ENCODE measurements at places on chromosomes 1 and 21.

DNA sequence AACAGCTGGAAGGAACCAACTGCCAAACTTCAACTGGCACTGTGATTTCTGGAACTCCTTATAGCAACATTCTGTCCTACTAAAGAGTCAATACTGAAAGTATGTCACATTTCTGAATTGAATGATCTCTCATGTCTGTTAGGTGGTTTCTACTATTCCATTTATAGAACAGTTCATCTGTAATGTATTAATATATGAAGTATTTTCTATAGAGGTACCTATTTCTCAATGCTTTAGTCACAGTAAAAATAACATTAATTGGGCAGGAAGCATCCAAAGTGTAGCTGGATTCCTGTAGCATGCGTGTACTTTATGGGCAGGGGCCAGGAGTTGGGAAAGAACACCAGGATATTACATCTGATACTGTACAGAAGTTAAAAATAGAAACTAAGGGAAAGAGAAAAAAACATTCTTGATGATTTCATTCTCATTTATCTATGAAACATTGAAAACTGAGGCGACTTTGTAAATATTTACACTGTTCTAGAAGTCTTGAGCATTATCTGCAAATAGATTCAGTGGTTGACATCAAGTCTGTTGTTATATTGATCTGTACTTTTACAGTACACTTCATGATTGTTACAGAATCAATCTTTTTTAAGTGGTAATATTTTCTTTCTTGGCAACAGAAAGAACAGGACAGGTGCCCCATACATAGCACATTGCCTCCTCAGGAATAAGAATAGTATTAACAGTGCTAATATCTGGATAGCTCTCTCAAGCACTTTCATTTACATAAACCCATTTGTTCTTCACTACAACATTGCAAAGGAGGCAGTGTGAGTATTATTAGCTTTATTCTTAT is 6.2 kb upstream of the ZNF281 start:
- no peak for DNase-seq

DNA sequence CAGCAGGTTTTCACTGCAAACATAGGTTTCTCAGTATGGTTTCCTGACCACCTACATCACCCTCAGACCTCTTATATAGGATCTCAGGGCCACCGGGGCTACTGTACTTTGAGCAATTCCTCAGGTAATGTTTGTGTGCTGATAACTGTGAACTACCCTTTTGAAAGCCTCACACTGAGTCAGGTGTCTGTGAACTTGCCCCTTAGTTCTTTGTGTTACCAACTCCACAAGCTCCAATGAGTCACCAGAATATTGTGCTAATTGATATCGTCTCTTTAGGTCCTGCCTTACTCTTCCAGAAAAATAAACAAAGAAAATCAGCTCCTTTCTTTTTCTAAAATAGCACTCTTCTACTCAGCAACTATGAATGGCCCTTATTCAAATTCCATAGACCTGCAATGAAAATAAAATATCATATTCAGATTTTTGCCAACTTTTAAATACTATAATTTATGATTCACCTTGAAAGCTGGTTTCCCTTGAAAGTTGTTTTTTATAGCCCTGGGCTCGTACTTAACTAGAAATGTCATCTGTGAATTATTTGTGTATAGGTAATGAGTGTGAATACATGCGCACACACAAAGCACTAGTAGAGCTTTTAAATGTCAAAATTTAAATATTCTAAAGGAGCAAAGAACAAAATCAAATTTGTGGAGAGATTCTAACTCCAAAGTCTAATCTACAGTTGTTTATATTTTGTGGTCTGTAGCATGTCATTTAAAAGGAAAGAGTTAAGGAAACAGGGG is 88.1 kb upstream of the WARS2 start:
- no peak for DNase-seq

DNA sequence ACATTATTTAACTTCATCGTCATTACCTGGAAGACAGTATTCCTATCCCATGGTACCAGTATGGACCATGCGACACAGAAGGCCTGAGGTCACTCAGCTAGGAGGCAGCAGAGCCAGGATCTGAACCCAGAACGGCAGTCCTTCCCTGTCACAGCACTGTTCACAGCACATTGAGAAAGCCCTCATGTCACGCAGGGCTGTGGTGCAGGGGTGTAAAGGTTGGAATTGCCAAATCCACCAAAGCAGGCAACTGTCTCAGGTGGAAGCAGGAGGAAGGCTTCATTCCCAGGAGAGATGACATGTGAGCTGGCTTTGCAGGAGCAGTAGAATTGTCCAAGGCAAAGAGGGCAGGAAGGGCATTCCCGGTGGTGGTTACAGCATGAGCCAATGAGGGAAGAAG is 9.9 kb upstream of the TTC22 start:
- DNase-seq, result no peak

GRCh38 chr1:232435729-232436128 is 194.2 kb downstream of the SIPA1L2 start:
- no peak for DNase-seq

DNA sequence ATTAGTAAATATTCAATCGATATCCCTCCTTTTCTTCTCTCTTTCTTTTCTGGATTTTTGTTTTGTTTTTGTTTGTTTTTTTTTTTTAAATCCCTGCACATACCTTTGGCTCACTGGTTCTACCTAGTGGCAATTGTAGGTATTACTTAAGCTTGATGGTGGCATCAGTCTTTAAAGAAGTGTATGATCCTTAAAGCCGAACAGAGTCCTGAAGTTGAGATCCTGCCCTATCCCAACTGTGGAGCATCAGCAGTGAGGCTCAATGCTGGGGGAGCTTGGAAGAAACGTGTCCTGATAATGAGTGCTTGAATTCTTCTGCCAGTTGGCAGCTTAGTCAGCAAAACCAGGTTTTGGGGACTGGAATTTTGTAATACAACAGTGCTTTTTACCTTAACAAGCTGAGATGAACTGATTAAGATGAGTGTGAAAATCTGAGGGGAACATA is 60.8 kb downstream of the FASLG start:
- DNase-seq, result no peak

GRCh38 chr1:107946794-107947193 is 18.2 kb downstream of the VAV3 start:
- no peak for DNase-seq

DNA sequence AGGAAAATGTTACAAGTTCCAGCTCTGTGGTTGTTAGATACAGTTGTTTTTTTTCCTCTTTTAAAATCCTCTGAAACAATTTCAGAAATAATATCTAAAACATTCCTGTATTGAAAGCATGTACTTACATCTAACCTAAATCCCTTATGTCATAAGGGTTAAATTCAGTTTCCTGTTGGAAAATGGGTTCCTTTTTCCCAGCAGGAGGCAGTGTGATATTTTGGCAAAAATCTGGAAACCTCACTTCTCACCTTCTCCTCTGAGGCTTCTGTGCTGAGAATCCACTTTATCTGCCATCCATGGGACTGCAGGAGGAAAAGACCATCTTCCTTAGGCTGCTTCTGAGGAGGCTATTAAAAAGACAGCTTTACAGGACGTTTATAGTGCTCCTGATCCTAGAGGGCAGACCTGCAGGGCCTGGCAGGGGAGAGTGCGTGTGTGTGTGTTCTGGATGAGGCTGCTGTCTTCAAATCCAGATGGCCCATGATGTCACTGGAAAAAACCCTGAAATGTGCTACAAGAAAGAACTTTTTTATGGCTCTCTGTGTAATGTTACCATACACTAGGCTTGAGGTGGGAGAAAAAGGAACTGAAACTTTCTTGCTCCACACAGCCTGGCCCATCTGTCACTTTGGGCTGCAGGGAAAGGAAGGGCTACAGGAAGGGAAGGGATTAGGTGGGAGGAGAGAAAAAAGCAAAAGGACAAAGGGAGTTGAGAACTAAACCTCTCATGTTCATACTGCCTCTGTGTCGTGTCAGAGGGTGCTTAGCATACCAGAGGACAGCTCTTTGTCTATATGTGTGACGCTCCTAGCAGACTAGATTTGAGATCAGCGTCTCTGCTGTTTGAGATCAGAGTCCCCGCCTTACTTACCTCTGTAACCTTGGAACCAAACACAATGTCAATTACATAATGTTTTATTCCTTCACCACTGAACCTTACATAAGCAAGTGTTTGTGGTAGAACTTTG is 379.2 kb upstream of the SPAG17 start:
- no peak for DNase-seq

DNA sequence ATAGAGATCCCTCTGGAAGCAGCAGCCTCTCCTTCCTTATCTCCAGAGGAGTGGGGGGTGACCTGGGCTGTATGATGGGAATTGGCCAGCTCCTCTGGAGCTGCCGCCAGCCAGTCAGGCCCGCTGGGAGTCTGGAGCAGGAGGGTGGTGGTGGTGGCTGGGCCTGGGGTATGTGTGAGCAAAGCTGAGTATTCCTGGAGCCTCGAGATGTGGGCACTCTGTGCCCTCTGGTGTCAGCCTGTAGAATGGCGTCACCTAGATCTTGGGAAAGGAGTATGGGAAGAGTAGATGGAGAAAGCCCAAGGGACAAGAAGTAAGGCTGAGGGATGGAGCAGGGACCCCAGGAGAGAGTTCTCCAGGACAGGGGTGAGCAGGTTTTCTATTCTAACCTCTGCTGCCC is 16.0 kb downstream of the VANGL2 start:
- no peak for DNase-seq

GRCh38 chr1:221739018-221739676 is 2.7 kb downstream of the DUSP10 start:
- DNase-seq, result no peak

GRCh38 chr1:16076865-16077238 is 3.4 kb upstream of the FAM131C start:
- no peak for DNase-seq

DNA sequence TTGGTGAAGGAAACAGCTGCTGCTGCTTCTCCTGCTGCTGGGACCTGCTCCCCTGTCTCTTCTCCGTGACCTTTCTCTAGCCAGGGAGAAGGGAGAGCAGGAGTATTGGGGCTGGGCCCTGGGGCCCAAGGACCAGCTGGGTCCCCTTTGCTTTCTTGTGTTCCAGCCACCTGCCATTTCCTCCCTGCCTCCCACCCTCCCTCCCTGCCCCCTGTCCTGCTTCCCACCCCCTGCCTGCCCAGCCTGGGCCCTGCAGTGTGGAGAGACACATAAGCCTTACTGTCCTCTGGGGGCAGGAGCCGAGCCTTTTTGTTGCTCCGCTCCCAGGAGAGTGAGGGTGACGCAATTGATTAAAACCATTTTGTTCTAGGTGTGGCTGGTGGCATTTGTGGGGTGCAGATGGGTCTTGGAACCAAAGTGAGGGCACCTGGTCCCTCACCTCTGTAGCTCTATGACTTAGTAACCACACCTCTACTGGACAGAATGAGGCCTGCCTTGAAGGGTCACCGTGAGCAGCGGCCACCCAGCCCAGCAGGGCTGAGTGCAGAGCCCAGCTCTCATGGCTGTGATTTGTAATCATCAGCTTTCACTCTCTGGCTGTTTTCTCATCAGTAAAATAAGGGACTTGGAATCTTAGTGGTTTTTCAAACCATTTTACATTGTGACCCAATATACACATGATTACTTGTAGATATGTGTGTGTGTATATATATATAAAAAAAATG is 13.9 kb upstream of the TMEM222 start:
- no peak for DNase-seq

DNA sequence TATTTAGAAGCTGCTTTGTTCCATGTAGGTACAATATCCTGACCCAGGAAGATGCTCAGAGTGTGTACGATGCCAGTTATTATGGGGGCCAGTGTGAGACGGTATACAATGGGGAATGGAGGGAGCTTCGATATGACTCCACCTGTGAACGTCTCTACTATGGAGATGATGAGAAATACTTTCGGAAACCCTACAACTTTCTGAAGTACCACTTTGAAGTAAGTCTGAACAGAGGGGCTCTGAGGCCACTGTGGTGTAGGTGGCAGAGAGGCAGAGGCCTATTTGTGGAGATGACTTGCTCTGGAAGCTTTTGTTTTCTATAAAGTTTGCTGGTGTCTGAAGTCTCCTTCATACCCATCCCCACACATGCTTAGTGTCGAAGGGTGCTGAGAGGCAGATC is 26.8 kb downstream of the C8A start:
- no peak for DNase-seq

DNA sequence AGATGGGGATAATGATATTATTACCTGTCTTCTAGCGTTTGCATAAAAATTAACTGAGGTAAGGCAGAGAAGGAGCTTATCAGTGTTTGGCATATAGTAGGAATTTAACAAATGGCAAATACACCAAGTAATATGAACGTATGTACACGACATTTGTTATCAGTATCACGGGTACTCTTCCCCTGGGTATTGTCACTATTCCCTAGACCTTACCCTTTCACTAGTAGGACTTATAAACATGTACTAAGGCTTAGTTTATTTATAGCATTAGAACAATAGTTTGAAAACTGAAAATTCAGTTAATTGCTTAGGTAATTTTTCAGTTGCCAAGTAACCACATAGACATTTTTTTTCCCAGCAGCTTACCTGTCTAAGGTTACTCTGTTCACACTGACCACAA is 187.0 kb downstream of the KCTD3 start:
- no peak for DNase-seq

DNA sequence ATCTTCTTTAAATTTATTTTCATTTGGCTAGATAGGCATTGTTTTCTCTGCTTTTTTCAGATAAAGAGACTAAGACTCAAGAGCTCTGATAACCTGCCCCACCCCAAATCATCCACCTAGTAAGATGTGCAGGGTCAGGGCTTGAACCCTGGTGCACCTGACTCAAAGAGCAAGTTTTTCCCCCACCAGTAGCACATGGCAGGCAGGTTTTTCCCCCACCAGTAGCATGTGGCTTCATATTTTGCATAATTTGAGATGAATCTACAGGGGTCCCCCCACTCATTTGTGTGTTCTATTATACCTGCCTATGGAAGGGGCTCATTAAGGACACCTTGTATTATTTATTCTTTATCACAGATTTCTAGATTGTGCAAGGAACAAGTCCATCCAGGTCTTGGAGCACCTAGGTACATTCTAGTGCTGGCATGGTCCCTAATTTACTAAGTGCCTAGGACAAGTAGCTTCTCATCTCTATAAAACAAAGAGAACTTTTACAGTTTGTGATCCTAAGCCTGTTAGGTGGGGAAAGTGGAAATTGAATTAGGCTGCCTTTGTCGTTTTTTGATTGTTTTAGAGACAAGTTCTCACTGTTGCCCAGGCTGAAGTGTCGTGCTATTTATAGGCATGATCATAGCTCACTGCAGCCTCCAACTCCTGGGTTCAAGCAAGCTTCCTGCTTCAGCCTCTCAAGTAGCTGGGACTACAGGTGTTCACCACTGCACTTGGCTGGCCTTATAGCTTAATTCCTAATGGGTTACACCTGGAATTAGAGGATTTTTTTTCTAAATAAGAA is 13.2 kb upstream of the CTSE start:
- DNase-seq, result no peak

DNA sequence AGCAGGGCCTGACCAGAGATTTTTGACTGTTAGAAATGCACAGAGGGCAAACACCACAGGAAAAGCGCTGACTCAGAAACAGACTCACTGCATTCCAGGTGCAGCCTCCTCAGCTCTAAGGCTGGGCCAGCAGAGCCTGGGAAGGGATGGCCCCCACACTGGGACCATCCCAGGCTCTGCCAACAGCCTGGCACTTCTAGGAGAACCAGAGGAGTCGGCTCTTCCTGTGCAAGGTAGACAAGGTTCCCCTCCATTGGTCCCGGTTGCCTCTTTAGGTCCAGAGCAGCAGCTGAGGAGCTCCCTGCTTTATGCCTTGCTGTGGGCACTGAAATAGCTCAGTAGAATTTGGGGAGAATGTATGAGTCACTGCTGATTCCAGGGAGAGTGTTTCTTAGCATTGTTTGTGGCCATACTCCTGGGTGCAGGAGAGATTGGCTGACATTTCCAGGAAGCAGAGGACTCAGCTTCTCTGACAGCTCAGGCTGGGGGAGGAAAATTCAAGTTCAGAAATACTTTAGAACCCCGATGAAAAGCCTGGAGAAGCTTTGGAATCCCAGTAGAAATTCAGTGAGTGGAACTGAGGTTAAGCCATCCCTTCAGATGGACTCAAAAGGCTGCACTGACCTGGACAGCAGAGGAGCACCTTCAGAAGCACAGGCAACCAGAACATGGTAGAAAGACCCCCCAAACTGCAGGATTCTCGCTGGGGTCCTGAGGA is 19.7 kb downstream of the PRAMEF1 start:
- DNase-seq, result no peak
